ENCODE measurements at places on chromosomes 2 and 18. TPM values are rescaled to one million over a fixed set of nuclear protein-coding genes. Genes with fewer than 3 reads are reported as not detected.

Gene SCYGR4
- polyA plus RNA-seq: 0.10 TPM

GRCh38 chr18:816088-816653, 4.1 kb upstream of the YES1 start:
- no peak for DNase-seq

DNA sequence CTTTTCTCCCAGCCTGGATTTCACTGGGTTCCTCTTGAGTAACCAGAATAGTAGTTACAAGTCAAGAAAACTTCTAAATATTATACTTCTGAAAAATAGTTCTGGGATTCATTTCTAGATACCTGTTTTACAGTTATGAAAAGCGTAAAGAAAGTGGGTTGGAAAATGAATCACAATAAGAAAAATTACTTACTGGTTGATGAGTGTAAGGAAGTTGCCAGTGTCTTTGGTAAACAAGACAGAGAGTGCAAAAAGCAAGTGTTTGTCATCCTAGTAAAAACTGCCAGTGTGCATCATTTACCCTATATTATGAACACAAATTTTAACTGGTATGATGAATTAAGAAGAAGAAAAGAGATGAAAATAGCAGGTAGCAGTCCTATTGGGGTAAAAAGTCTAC, 88.9 kb downstream of the R3HDM1 start:
- DNase-seq: no peak

GRCh38 chr2:6168485-6168884, 476.3 kb downstream of the SOX11 start:
- no peak for DNase-seq

Gene DSG2
- 57.5 TPM for polyA plus RNA-seq

- no peak for DNase-seq
These were observed 18.4 kb upstream of the HPCAL1 start for GRCh38 chr2:10284108-10284870.

DNA sequence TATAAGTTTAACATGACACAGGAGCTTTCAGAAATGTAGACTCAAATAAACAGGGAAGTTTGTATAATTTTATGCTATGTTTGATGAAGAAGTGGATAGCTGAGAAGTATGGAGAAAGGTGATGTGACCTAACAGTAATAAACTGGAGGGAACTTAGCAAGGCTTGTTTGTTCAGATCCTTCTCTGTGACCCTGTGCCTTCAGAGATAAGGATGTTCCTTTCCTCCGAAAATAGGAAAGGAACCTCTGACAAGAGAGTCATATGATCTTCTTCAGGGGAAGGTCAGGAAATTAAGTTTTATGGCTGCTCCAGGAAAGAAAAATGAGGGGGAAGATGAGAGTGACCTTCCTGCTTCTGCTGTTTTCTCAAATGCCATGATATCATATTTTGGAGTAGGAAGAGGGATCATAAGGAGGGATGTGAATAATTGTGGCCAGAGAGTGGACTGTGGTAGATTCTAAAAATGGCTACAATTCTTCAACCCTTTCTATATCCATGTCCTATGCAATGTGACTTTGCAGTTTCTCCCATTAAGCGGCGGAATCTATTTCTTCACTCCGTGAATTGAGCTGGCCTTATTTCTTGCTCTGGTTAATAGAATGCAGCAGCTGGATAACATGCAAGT, 8.5 kb upstream of the C2orf69 start:
- DNase-seq: no peak

DNA sequence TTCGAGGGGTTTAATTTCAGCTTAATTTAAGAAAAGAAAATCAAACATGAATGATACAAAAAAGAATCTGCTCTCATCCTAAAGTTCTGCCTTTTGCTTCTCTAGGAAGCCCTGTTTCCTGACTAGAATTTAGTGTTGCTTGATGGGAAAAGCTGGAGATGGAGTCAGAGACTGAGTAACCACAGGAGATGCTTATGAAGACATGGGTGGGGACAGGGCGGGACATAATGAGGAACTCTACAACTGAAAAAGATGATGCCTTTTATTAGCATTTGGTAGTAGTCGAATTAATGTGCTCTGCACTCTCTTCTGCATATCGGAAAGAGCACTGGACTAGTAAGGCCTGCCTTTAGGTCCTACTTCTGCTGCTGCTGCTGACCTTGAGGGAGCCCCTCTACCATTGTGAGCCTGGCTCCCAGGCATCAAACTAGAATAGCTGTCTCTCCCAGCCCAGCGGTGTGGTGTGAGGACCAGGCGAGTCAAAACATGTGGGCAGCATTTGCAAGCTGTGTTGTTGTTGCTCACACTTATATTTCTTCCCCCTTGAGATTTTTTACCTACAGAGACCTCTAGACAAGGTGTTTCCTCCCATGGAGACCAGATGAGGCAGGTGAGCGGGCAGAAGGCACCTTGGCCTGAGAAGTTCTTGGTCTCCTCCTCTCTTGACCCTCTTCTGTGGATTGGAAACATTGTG, 61.5 kb downstream of the INPP4A start:
- no peak for DNase-seq

GRCh38 chr2:11656671-11657101, 13.3 kb downstream of the NTSR2 start:
- DNase-seq: no peak

Gene TRIP12
- polyA plus RNA-seq: 212 TPM

DNA sequence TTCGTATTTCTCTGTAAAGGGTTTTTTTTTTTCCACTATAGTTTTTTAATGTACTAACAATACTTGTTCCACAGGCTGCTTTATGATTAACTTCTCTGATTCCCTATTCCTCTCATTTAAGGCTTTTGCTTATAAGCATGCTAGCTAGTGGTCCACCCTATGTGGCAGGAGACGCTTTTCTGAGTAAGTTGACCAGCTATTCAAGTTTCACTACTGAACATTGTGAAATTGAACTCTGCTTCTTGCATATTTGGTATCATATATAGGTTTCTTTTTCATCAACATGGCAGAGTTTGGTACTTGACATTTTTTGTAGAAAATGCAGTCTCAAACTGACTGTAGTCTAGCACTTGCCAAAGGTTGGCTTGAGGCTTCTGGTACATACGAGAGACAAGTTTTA, 74.2 kb downstream of the OTX1 start:
- DNase-seq: no peak

Gene LYPD6
- 18.1 TPM for polyA plus RNA-seq

DNA sequence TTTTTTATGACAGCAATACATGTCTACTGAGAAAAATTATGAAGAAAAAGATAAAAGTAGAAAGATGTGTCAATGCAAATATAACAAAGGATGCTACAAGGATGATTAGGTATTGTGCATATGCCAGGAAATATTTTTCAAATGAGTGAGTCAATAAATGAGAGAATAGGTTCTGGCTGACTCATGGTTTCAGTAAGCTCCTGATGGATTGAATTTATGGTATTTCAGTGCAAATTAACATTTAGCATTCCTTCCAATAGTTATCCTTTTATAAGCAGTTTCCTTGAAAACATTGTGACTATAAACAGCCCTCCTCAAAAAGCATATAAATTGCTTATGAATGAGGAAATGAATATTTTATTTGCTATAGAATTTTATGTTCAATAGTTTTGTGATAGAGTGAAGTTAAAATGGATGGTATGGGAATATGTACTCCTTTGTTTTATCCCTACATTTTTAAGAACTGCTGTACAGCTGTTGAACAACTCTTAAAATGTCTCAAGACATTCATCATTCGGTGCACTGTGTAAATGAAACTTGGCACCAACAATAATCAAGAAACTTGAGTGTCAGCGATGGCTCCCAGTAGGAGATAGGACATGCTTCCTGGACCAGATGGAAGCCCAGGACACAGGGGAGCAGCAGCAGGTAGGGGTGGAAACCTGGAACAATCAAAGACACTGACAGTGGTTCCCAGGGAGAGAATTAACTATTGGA, 144.7 kb downstream of the PMAIP1 start:
- no peak for DNase-seq

GRCh38 chr2:142058149-142058548, 72.7 kb downstream of the LRP1B start:
- DNase-seq: no peak

DNA sequence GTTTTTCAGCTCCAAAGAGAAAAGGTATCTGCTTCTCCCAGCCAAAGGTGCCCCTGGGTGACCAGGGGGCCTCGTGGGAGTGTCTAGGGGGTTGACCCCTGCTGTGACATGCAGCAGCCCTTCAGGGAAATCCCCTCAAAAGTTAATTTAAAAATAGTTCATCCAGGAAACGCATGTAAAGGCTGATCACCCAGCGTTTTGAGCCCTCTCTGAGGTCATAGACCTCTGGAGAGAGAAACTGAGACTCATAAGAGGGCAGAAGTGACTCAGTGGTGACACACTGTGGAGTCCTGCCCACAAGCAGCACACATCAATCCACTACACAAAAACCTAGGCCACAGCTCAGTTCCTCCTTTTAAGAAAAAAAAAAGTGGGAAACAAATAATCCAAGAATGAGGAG, 11.9 kb downstream of the GAL3ST2 start:
- DNase-seq: no peak

DNA sequence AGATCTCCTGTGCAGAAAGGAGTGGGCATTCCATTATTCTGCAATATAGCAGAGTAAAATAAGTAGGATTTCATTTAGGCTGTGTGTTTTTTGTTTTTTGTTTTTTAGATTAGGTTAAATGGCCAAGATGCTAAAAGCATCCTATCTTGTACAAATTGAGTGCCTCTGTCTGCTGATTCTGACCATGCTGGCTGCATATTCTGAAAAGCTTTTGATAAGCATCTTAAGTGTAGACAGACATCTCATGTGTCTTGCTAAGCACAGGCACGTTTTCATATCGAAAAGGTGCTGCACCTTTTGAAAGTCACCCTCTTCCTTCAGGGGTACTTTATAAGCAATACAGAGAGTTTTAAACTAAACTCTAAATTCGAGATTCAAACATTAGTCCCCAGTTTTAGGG, 74.0 kb upstream of the BCL11A start:
- DNase-seq: no peak

Gene SERPINB7
- 0.47 TPM for polyA plus RNA-seq

DNA sequence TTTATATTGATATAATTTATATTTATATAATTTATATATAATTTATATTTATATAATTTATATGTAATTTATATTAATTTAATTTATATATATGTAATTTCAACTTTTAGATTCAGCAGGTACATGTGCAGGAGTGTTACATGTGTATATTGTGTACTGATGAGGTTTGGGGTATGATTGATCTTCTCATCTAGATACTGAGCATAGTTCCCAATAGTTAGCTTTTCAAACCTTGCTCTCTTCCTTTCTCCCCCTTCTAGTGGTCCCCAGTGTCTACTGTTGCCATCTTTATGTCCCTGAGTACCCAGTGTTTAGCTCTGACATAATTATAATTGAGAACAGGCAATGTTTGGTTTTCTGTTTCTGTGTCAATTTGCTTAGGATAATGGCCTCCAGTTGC, 1335.3 kb upstream of the CDH2 start:
- DNase-seq: no peak

GRCh38 chr18:80033181-80034067, 810 bp upstream of the RBFA start:
- DNase-seq: no peak

- no peak for DNase-seq
These were observed 13.4 kb downstream of the IL37 start for GRCh38 chr2:112924360-112924759.

Gene CETN1
- polyA plus RNA-seq: not detected

DNA sequence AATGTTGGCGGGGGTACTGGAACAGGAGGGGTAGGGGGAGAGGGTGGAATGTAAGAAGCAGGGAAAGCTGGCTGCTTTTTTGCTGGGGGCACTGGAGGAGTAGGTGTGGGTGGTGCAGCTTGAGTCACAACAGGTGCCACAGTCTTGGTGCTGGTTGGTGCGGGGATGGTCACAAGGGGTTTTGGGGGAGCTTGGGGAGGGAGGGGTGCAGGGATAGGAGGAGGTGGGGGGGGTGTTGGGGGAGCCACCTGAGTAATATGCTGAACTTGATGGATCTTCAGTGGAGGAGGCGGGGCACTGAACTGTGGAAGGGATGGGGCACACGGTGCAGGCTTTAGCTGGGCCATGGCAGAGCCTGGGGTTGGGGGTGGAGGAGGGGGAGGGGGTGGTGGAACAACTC, 94.4 kb downstream of the RAPH1 start:
- DNase-seq: no peak

DNA sequence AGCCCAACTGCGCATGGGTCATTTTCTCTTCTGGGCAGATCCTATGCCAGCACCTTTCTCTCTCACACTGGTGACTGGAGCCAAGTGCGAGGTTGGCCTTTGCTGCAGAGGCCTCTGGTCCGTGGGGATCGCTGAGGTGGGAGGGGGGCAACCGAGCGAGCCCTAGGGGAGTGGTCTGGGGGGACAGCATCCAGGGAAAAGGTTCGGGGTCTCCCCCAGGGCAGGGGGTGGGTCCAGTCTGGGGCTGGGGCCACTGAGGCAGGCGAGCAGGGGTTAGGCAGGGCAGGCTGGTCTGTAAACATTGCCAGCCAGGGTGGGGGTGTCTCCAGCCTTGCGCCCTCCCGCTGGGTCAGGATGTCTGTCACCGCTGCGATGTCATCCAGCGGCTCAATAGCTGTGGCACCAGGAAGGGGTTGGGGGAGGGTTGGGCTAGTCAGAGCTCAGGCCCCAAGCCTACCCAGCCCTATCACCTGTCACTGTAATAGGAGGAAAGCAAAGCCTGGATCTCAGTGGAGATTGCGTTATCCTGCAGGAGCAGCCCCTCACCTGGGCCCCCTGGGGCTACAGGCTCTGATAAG, 4.7 kb downstream of the WDR54 start:
- no peak for DNase-seq

Gene TEKT4
- polyA plus RNA-seq: 0.11 TPM

GRCh38 chr2:222944971-222945740, 84.3 kb downstream of the ACSL3 start:
- DNase-seq: no peak

Gene COL6A3
- polyA plus RNA-seq: 239 TPM

DNA sequence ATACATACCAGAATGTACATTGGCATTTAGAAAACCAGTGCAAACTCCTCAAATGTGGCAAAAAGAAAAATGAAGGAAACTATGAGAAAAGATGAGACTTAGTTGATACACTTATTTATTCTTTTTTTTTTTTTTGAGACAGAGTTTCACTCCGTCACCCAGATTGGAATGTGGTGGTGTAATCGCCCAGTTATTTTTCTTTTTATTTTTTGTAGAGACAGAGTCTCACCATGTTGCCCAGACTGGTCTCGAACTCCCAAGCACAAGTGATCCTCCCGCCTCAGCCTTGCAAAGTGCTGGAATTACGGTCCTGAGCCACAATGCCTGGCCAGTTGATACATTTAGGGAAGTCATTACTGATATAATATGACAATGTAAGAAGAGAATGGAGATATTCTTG, 274.2 kb upstream of the LRATD1 start:
- no peak for DNase-seq

DNA sequence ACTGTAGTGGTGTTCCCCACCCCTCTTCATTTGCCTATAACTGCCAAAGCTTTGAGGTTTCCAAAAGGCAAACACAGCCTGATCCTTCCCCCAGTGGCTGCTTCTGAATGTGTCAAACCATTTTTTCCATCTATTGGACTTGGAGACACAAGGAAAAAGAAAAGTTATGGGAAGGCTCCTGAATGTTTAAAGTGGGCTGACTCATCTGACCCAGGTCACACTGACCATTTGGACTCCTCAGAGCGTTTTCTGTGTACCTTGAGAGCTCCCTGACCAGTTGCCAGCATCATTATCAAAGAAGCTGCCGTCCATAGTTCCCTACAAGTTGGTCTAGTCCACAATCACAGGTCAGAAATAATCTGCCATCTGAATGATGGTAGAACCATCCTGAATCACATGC, 123.4 kb upstream of the COL3A1 start:
- DNase-seq: no peak
